Bronchial epithelial cell (primary cell): ENCODE measurements at places on chromosomes 5 and 9. TPM values are rescaled to one million over a fixed set of nuclear protein-coding genes. Genes with fewer than 3 reads are reported as not detected.

- no peak for DNase-seq
Measured at GRCh38 chr5:131593921-131594320, 41.1 kb downstream of the RAPGEF6 start.

LRRC26 gene
- 0.26 and 2.0 TPM in 2 replicates for total RNA-seq

GRCh38 chr9:130239363-130239695 lies 26.2 kb upstream of the HMCN2 start:
- no peak for DNase-seq

TSPAN17 gene
- 46.3 and 55.9 TPM in 2 replicates for total RNA-seq

- peak; percentile 35 for DNase-seq
Measured at GRCh38 chr5:134406390-134406789, 5.3 kb downstream of the CDKN2AIPNL start.

- peak; percentile 75 for DNase-seq
Measured at GRCh38 chr5:56088967-56089829, 94.4 kb upstream of the IL6ST start.

IFNA13 gene
- total RNA-seq = not detected in 2 replicates

GRCh38 chr5:160488394-160489325 lies 67.0 kb downstream of the PTTG1 start:
- no peak for DNase-seq

DNA sequence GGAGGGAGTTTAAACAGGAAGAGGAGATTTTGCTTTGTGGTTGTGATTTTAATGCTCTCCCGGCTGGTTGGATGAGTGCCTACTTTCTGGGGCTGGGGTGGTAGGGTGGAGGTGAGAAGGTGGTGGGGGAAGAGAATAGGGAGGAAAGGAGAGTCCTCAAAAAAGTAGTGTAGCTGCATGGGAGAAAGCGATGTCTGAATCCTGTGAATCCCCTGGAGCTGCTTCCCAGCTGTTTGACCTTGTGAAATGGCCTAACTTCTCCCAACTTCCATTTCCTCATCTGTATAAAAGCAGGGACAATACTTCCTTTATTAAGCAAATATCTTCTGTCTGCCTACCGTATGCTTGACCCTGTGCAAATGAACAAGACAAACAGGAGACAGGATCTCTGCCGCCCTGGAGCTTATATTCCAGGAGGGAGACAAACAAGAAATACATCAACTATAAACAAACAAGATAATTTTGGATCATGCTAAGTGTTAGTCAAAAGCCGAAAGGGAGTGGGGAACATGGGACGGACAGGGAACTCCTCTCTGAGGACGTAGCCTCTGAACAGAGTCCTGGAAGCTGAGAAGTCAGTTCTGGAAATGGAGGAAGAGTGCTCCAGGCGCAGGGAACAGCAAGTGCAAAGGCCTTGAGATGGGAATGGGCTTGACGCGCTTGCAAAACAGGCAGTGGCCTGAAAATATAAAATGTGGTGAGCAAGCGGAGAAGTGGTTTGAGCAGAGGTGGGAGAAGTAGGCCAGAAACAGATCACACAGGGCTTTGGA lies 103.5 kb downstream of the SPRY4 start:
- no peak for DNase-seq

BTNL8 gene
- total RNA-seq = not detected in 2 replicates

DNA sequence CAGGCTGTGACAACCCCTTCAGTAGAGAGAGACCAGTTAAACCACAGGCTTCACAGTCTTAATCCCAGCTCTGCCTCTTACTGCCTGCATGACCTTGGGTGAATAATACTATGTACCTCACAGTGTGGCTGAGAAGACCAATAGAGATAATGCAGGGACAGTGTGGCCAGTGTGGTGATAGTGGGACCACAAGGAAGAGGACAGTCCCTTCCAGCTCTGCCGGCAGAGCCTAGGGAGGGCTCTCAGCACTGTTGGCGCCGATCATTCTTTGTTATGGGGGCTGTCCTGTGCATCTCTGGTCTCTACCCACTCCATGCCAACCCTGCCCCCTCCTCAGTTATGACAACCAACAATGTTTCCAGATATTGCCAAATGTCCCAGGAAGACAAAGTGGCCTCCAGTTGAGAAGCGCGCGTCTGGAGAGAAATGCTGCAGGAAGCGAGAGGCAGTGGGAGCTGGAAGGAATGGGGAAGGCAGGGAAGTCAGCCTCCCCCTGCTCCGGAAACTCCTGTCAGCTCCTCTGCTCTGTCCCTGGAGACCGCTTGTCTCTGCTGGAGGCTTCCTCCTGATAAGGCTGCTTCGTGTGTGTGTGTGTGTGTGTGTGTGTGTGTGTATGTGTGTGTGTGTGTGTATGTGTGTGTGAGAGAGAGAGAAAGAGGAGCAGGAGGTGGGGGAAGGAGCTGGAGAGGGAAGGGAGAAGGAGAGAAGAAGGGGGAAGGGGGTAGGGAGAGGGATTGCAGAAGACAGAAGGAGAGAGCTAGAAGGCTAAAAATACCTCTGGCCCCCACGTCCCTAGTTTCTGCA lies 31.8 kb upstream of the FABP6 start:
- no peak for DNase-seq
